Activated CD8-positive, alpha-beta memory T cell treated with anti-CD3 and anti-CD28 coated beads for 1 hour (primary cell): ENCODE measurements at places on chromosomes 7 and 10.

- no peak for DNase-seq
These were observed 95.3 kb downstream of the CPED1 start for GRCh38 chr7:121083790-121084251.

DNA sequence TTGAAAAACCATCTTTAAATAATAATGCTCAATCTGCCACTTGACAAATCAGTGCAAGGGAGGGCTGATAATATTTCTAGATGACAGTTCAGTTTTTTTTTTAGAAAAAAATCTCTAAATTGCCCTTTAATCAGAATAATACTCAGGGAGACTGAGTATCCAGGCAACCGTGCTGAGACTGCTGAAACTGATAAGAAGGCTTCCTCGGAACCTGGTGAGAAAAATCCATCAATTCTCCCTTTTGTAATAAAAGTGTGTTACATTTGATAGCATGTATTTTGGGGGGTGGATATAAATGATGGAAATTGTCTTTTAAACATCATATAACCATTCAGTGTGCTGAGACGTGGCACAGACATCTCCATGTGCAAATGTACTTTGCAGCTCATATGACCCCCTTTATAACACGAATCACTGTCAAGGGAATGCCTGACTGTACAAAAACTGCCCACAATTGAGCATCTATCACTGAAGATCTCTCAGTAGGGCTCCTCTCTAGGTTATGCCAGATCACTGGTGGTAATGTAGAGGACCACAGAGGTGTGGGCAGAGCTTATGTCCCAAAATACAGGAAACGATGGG, 491.1 kb upstream of the ADARB2 start:
- DNase-seq = no peak

GRCh38 chr10:54402576-54402975, 398.5 kb downstream of the PCDH15 start:
- no peak for DNase-seq

DNA sequence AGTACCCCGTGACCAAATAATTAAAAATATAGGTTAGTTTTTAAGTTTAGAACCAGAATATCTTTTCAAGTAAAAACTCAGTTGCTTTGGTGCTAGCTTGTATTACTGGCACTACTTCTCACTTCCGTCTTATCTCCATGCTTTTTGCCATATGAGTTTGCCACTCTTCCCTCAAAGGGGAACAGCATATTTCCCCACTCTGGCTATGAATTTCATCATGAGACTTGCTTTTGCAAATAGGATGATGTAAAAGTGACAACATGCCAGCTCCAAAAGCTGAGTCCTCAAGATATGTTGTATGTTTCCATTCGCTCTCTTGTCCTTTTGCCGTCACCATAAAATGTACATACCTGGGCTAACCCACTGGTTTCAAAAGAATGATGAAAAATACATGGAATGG, 178.1 kb upstream of the SEMA3A start:
- DNase-seq = no peak

GRCh38 chr7:24932815-24933214, 47.2 kb downstream of the OSBPL3 start:
- no peak for DNase-seq

DNA sequence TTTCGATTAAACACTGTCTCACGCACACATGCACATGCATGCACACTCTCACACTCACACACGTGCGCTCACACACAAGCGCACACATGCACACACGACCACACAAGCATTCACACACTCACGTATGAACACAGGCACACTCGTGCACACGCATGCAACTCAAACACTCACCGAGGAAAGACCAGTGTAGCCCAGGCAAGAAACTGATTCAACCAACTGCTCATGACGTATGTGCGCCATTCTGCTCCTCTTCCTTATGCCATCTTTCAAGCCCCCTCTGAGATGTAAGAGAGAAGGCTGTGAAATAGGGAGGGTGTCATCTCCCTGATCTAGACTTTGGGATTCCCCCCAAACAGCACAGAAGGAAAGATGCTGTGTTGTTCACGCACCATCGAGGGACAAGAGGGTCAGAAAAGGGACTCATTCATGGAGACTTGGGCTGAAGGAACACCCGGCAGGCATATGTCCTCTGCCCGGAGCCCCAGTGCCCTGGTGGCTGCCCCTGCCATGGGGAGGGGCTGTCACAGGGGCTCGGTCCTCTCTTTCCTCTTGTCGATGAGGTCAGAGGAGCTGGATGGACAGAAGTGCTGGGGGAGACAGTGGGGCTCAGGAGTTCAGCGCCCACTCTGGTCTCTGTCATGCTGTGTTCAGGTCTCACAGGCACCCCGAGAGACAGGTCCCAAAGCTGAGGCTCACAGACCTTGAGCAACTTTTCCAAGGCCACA, 130.1 kb upstream of the SHH start:
- no peak for DNase-seq
